ENCODE measurements at places on chromosomes 16 and 17.

- no peak for DNase-seq
Observed at GRCh38 chr17:74477411-74477810, 11.0 kb downstream of the CD300A start.

DNA sequence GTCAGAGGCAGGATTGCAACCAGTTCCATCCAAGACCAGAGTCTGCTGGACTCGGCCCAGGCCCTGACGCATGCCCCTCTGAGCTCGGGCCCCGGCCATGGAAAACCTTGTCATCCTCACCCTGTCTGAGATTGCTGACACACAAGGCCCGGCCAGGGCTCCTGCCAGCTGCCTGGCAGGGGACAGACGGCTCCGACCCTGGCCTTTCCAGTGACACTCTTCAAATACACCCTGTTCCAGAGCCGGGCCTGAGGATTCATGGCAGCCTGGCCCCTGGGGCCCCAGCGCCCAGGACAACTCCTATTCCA lies 3.2 kb upstream of the PABPN1L start:
- no peak for DNase-seq

DNA sequence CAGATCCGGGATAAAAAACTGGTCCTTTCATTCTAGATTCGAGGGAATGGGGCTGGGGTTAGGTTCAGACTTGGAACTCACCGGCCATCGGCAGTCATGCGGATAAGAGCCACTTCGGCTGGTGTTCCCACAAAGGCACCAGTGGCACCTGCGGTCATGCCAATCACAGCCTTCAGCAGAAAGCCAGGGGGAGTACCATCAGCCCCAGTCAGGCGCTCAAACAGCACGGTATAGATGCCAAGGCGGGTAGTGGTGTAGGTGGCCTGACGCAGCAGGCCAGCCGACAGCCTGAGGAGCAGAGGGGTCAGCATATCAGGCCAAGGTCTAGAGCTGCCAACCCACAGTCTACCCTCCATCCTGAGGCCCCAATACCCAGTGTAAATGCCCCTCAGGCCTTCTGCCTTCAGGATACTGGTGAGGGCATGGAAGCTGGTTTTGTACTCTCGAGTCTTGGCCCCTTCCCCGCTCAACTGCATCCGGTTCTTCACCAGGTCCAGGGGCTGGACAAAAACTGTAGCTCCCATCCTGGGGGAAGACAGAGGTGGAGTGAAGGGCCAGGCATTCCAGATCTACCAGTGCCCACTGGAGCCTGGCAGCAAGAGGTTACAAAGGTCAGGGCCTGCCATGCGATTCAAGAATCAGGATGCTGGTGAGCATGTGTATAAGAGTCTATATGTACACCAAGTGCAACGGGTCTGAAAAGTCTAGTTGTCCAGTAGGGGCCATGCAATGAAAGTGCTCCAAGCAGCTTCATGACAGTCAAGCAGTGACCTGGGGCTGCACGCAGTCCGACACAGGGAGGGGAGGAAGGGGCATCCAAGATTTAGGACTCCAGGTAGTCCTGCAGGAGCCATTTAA lies 929 bp downstream of the SLC25A11 start:
- no peak for DNase-seq

- no peak for DNase-seq
Observed at GRCh38 chr17:79818026-79818758, 21.0 kb downstream of the CBX4 start.

DNA sequence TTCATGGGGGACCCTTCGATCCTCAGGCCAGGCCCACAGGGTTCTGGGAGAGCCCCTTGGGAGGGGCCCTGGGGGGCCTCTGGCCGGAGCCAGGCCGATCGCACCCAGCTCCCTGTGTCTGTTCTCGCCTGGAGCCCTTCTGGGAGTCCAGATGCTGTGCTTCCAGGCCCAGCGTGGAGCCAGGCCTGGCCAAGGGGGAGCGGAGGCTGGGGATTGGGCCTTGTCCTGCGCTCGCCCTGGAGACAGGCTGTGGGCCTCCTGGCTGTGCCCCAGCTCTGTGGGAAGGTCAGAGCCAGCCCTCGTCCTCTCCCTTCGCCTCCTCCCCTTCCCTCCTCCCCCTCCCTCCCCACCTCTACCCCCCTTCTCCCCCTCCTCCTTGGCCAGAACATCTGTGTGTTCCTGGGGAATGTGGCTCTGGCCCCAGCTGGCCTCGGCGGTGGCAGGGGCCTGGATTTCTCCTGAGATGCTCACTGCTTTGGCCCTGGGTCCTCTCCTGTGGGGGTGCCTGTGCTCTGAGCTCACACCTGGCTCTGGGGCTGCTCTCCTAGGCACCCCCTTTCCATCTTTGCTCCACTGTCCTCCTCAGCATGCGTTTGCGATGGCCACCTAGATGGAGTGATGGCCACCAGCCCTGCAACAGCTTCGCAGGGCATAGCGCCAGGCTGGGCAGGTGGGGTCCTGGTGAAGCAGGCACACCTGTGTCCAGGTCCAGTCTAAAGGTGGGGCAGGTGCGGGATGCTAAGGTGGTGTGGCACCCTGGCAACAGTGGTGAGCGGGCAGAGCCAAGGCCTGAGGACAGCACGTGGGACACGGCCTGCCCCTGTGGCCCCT lies 90.6 kb upstream of the CIBAR2 start:
- DNase-seq, result peak; percentile 89

All from left hindlimb (tissue), 1 donor.